Stimulated activated CD8-positive, alpha-beta memory T cell treated with anti-CD3 and anti-CD28 coated beads, Interleukin-2, amount 100 ng/mL, for 48 hours (primary cell): ENCODE measurements at places on chromosomes 2 and 18.

DNA sequence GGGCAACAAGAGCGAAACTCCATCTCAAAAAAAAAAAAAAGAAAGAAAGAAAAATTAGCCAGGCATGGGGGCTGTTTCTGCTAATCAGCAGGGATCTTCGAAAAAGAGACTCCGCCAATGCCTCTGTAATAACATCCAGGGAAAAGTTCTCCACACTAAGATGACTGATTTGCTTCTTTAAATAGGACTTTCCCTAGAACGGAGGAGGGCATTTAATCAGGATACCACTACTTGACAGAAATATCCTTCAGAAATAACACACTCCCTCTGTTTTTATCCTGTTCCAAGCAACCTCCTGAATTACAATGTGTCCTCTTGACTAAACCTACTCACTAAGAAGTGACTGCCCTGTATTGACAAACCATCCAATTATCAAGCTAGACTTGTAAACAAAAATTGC is 21.7 kb downstream of the REV1 start:
- no peak for DNase-seq

DNA sequence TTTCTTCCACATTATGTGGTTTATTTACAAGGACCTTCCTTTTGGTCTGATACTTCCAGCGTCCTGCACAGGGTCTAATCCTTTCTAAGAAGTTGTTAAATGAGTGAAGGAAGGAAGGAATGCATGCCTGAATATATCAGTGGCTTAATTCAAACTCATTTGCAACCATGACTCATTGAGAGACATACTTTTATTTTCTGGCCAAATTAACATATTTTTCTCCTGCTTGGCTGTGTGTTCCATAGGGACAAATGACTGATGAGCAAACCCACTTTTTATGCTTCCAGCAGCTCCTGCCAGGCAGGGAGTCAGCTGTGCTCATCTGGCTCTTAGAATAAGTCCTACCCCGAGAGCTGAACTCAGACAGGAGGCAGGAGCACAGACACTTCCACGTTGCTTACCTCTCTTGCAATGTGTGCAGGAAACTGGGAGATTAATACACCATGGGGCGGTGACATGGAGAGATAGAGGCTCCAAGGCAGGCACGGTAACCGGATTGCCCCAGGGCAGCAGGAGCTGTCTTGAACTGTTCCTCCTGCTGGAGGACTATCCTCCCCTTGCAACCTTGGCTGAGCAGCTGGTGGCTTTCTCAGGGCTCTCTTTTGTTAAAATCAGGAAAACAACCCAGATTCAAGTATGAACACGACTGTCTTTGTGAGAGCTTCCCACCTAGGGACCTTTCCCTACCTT is 667.5 kb upstream of the HS6ST1 start:
- DNase-seq: no peak

GRCh38 chr18:46531482-46531881 is 125.5 kb downstream of the LOXHD1 start:
- DNase-seq: no peak

- peak; percentile 78 for DNase-seq
These were observed at the start of gene NUP35 for GRCh38 chr2:183124222-183124956. TSS of gene NUP35 (plus strand) at chr2:183124443. CDS start at chr2:183124458, 15 bp downstream.

GRCh38 chr2:15331787-15332186 is 229.3 kb downstream of the NBAS start:
- no peak for DNase-seq

DNA sequence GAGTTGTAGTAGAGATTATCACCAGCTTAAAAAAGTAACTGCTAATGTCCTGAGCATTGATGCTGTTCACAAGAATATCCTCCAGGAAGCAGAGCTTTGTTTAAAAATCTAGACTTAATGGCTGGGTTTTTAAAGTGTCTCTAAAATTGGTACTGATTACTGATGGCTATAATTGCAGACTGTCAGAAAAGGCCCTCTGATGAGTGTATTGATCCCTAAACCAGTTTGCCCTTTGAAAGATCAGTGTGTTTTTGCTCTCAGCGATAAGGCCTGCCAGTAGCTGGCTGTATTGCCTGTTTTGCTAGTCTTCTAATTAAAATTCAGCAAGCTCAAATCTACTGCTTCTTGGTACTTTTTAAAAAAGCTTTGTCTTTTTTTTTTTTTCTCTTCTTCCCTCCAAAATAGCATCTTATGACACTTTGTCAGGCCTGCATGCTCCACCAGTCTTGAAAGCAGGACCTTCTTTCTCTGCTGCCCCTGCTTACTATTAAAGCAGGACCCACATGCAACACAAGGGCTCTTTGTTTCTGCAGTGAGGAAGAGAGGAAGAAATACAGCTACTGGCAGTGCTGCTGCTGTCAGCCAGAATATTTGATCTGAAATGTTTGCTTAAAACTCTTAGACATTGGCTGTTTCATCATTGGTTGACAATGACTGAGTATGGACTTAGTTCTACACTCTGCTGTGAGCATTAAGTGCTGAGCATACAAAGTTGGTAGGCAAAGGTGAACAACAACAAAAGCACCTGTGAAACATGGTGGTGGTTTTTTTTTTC is 1.8 kb downstream of the SEC11C start:
- DNase-seq: no peak
